Left colon (tissue), 2 donors: ENCODE measurements at places on chromosomes 2 and 18. TPM values are rescaled to one million over a fixed set of nuclear protein-coding genes. Genes with fewer than 3 reads are reported as not detected.

The SRD5A2 gene
- total RNA-seq = not detected

DNA sequence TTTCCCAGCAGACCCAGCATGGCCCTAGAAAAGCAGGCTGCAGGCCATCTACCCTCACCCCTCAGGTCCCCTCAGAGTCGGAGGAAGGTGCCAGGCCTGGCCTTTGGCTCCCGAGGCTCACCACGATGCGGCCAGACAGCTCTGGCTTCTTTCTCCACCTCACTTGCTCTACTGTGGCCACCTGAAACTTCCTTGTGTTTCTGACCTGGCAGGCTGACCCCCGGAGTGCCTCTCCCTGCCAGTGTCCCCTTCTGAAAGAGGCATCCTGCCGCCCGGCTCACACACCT is 375.0 kb upstream of the HS6ST1 start:
- no peak for DNase-seq

DNA sequence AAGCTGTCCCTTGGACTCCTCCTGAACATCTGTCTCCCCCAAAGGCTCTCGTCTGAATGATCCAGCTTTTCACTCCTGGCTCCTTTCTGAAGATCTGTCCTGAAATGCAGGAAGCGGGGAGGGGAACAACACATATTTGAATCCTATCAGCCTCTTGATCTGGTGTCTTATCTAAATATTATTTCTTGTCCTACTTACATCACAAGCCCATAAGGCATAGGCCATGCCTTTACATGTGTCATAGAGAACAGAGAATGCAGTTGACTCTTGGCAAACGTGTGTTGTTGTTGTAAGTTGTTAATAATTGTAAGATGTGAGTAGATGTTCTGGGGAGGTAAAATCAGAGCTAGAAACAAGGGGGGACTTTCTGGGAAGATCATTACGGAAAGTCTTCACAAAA is 57.4 kb downstream of the GATA6 start:
- no peak for DNase-seq

DNA sequence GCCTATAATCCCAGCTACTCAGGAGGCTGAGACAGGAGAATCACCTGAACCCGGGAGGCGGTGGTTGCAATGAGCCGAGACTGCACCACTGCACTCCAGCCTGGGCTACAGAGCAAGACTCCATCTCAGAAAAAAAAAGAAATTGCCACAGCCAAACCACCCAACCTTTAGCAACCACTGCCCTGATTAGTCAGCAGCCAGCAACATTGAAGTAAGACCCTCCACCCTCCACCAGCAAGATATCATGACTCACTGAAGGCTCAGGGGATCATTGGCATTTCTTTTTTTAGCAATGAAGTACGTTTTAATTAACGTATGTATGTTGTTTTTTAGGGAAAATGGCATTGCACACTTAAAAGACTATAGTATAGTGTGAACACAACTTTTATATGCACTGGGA is 349.1 kb upstream of the ACVR2A start:
- no peak for DNase-seq

DNA sequence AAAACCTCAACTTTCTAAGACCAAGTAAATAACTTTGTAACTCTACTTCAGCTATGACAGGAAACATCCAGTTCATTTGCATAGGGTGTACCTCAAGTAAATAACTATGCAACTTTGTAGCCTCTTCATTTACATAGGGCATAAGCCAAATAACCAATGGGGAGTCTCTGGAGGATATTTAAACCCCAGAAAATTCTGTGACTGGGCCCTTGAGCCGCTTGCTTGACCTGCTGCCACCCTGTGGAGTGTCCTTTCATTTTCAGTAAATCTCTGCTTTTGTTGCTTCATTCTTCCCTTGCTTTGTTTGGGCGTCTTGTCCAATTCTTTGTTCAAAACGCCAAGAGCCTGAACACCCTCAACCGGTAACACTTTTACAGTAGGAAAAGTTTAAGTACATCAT is 1112.7 kb upstream of the NRXN1 start:
- no peak for DNase-seq

The RRM2 gene
- total RNA-seq = 40.0 TPM

The EVX2 gene
- total RNA-seq = not detected

DNA sequence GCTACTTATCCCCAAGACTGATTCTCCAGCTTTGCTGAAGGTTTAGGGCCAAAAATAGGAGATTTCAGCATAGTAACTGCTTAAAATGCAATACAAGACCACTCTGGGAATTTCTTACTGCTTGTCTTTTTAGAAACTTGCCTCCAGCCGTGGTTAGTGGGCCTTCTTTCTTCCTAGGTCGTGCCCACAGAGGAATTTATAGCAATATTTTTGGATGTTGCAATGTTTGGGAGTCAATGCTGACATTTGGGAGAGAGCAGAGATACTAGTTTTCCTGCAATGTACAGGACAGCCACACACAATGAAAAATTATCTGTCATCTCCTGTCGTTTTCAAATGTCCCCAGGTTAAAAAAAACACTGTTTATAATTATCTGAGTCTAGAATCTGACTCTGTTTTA is 25.6 kb upstream of the CERS6 start:
- no peak for DNase-seq

GRCh38 chr2:240586919-240587800 is 626 bp downstream of the CAPN10 start:
- DNase-seq = peak; percentile 70

The ACP1 gene
- total RNA-seq = 74.3 TPM

DNA sequence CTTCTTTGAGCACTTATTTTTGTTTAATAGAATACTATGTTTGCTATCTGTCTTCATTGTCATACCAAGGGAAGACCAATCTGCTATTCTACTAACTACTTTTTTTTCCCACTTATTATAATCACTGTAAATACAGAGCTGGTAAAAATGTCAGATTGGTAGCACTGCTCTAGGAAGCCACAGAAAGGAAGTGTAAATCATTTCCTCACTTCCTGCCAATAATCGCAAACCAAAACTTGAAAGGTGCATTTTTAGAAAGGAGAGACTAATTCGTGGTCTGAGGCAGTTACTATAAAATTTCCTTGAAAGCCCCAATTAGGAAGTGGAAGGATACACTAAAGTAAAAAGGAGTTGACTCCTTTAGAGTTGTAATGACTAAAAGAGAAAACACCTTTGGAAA is 13.9 kb upstream of the THSD7B start:
- DNase-seq = no peak

DNA sequence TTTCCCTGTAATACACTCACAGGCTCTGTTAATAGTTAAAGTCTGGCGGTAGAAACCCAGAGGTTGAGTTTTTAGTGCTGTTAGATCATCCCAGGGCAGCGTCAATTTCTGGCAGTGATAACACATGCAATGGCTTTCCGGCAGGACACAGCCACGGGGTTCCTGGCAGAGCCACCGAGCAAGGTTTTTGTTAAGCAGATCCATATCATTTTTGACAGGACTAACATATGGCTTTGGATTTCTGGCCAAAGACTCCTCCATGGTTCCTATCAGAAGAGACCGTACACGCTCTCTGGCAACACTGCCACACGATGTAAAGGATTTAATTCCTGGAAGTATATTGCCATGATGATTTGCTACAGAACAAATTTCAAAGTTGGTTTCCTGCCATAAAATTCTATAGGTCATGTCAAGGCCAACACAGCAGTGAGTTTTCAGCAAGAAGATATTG is 854.3 kb downstream of the LRRTM4 start:
- peak; percentile 24 for DNase-seq

The SCYGR2 gene
- total RNA-seq = not detected

DNA sequence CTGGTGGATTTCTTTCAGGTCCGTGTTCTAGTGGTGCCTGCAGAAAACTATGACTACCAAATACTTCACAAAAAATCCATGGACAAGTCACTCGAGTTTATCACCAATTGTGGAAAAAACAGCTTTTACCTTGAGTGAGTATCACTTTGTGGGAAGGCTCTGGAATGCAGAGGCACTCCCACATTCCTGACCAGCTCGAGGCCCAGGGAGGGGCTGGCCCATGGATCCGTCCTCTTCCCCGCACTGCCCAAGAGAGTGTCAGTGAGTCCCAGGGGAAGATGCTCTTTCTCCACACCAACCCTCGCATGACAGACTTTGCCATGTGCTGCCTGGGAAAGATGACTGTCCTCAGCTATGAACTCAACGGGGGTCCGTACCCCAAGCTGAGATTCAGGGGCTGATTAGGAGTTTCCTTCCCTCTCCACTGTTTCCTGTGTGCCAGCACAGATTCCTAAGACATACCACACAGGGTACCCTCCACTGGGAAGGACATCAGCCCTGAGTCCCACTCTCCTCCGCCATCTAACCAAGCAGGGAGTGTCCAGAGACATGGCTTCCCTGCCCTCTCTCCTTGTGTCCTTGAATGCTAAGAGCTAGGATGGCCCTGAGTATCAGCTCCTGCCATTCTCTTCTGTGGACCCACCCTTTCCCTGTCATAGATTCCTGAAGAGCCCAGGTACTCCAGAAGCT is 155.9 kb downstream of the LAMA3 start:
- no peak for DNase-seq

The ANAPC1 gene
- total RNA-seq = 39.0 TPM

The C2orf78 gene
- total RNA-seq = not detected

The CIB4 gene
- not detected for total RNA-seq

DNA sequence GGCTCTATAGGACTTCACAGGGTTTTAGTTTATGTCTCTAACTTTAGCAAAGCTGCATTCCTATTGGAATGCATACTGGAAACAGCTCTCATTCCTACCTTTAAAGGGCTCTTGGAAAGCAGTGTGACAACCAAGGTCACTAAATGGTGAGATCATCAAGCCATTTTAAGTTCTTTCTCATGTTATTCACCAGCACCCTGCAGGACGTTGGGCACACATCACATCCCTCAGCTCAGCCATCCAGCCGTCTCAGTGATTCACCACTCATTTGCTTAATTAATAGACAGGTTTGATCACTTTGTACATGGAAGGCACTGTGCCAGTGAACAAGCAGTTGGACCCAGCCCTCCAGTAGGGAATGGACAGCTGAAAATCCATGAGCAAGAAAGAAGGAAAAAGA is 32.2 kb upstream of the RBM44 start:
- no peak for DNase-seq
